ENCODE measurements at places on chromosomes 7 and 10. TPM values are rescaled to one million over a fixed set of nuclear protein-coding genes. Genes with fewer than 3 reads are reported as not detected.
A peak's percentile ranks its signal among the peaks of the same experiment; 100 is the strongest.

- DNase-seq, result no peak
- no peaks in the 10 kb centered on the region for H3K4me1 ChIP-seq
- H3K27ac ChIP-seq, result no peak overlapping the region
- no peak overlapping the region for H3K4me3 ChIP-seq
Measured at GRCh38 chr10:88311264-88311663, 271.9 kb downstream of the RNLS start.

- no peak for DNase-seq
- no peak overlapping the region for H3K27ac ChIP-seq
- no peak overlapping the region for H3K4me3 ChIP-seq
- no peaks in the 10 kb centered on the region for H3K4me1 ChIP-seq
- peaks cover 7% of the 10 kb centered on the region for H3K27me3 ChIP-seq
Measured at GRCh38 chr7:69537691-69538090, 60.6 kb upstream of the AUTS2 start.

GRCh38 chr10:100978121-100978900 lies 9.0 kb downstream of the MRPL43 start:
- peaks cover 71% of the 10 kb centered on the region for H3K36me3 ChIP-seq
- H3K4me3 ChIP-seq, result no peak overlapping the region
- H3K27me3 ChIP-seq, result no peaks in the 10 kb centered on the region
- no peak overlapping the region for H3K27ac ChIP-seq

- H3K27me3 ChIP-seq, result no peaks in the 10 kb centered on the region
- H3K4me1 ChIP-seq, result peaks cover 9% of the 10 kb centered on the region
- no peaks in the 10 kb centered on the region for H3K36me3 ChIP-seq
- peak; percentile 63 for DNase-seq
Measured at GRCh38 chr10:132511121-132512051, 26.2 kb upstream of the INPP5A start.

- H3K4me3 ChIP-seq, result no peak overlapping the region
- no peaks in the 10 kb centered on the region for H3K36me3 ChIP-seq
- no peak for DNase-seq
Measured at GRCh38 chr7:28954471-28954870, 3.7 kb downstream of the TRIL start.

GRCh38 chr10:128035557-128035973 lies 90.7 kb downstream of the MKI67 start:
- H3K4me1 ChIP-seq, result no peaks in the 10 kb centered on the region
- no peak overlapping the region for H3K4me3 ChIP-seq
- peak; percentile 64 for DNase-seq

DNA sequence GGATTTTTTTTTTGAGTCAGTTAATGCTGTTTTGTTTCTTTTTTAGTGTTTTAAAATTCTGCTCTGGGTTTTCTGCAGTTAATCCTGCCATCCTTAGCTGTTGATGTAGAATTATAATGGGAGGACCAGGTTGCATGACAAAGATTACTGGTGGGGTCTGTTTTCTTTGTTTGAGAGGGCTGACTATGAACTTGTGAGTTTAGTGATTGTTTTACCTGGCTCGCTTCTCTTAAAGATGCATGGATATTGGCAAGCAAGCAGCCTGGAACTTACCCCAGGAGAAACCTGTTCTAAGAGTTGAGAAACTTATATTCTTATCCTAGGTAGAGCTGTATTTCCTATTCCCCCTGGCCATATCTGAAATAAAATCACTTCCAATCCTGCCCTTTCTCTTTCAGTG lies 727.8 kb downstream of the GRM8 start:
- H3K36me3 ChIP-seq, result no peaks in the 10 kb centered on the region
- H3K4me3 ChIP-seq, result no peak overlapping the region
- H3K27ac ChIP-seq, result no peak overlapping the region
- no peaks in the 10 kb centered on the region for H3K27me3 ChIP-seq
- DNase-seq, result no peak

DNA sequence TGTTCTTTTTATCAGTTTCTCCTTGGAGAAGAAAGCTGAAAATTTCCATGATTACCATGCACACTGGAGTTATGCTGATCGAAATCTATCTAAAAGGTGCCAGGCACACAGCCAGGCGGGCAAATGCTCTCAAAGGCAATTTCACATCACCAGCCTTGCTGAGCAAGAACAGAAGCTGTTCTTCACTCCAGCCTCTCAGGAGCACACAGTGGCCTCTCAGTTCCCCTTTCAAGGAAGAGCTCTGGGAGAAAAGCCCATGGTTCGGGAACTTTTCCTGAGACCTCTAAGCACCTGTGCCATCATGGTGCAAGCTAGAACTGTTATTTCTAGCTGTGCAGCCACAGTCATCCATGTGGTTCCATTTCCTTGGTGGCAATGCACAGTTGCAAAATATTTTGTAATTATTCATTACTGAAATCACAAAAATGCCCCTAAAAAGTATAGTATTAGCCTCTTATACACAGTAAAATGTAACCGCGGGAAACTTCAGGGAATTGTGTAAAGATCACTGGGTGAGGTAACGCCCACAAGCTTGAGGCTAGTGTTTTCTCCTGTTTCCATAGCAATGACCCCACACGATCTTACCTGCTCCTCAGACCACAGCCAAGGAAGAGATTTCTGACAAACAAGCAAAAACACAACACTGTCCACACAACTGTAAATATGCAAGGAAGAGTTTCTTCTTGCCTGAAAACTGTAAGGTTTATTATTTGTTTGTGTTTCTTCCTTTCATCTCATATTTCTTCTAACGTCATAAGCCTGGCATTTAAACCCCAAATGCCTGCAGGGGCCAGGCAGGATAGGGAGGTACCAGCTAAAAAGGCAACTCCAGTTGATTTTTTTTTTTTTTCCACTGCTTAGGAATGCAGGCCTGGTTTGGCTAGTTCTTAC lies 121.2 kb downstream of the FAM107B start:
- H3K36me3 ChIP-seq, result no peaks in the 10 kb centered on the region
- peak overlapping the region; percentile 82 for H3K27ac ChIP-seq
- DNase-seq, result peak; percentile 80
- peaks cover 13% of the 10 kb centered on the region for H3K4me1 ChIP-seq

DNA sequence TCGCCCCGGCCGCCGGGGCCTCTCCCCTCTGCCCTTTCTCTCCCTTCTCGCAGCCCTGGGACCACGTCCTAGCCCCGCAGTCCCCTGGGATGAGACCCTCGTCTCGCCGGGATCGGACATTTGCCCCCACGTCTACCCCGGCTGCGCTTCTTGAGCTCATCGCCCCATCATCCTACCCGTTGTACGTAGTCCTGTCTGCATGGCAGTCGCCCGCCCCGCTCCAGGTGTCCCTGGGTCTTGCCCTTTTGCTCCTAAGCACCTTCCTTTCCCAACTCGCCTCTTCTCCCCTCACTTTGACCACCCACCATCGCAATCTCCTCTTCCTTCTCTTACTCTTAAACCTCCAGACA lies 582 bp downstream of the TPST1 start:
- no peak for DNase-seq
- H3K27ac ChIP-seq, result peak overlapping the region; percentile 88
- H3K4me3 ChIP-seq, result peak overlapping the region; percentile 89
- peaks cover 42% of the 10 kb centered on the region for H3K4me1 ChIP-seq
- H3K27me3 ChIP-seq, result no peaks in the 10 kb centered on the region

DNA sequence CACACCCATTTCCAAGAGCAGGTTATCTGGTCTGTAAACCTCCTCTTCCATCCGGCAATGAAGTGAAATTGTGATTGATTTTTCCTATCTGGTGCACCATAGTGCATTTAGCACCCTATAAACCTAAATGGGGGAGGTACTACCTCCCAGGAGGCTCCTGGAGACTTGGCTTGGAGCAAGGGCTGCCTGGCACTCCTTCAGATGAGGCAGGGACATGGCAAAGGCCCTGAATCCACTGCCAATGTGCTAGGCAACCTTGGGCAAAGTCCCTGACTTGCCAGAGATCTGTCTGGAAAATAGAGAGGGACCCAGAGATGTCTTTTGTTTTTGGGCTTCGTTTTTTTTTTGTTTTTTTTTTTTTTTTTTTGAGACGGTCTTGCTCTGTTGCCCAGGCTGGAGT lies 6.7 kb upstream of the GRID1 start:
- H3K27me3 ChIP-seq, result peaks cover 86% of the 10 kb centered on the region
- DNase-seq, result no peak
- H3K4me3 ChIP-seq, result no peak overlapping the region
- H3K36me3 ChIP-seq, result no peaks in the 10 kb centered on the region

- no peak overlapping the region for H3K4me3 ChIP-seq
- no peaks in the 10 kb centered on the region for H3K36me3 ChIP-seq
- no peaks in the 10 kb centered on the region for H3K4me1 ChIP-seq
Measured at GRCh38 chr10:6774406-6774805, 194.3 kb upstream of the PRKCQ start.

- peaks cover under 1% of the 10 kb centered on the region for H3K4me1 ChIP-seq
- DNase-seq, result peak; percentile 56
- H3K27ac ChIP-seq, result no peak overlapping the region
Measured at GRCh38 chr10:24202181-24202570, 6.8 kb upstream of the KIAA1217 start.

- DNase-seq, result no peak
- H3K27me3 ChIP-seq, result no peaks in the 10 kb centered on the region
- H3K27ac ChIP-seq, result no peak overlapping the region
Measured at GRCh38 chr10:21369697-21370096, 155.8 kb downstream of the SKIDA1 start.

DNA sequence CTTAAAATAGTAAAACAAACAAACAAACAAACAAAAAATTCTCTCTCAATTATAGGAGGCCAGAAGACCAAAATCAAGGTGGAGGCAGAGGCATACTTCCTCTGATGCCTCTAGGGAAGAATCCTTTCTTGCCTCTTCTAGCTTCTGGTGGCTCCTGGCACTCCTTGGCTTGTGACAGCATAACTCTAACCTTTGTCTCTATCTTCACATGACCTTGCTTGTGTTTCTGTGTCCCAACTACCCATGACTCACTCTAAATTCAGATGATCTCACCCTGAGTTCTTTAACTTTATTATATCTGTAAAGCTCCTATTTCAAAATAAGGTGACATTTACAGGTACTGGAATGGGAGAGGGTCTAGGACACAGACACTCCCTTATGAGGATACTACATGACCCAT lies 88.3 kb upstream of the ANTXRL start:
- no peaks in the 10 kb centered on the region for H3K4me1 ChIP-seq
- no peak overlapping the region for H3K27ac ChIP-seq
- H3K4me3 ChIP-seq, result no peak overlapping the region
- H3K27me3 ChIP-seq, result no peaks in the 10 kb centered on the region
- no peaks in the 10 kb centered on the region for H3K36me3 ChIP-seq

GRCh38 chr10:58275908-58276307 lies 6.9 kb downstream of the CISD1 start:
- DNase-seq, result no peak
- H3K27me3 ChIP-seq, result no peaks in the 10 kb centered on the region
- H3K4me1 ChIP-seq, result no peaks in the 10 kb centered on the region
- H3K27ac ChIP-seq, result peak overlapping the region; percentile 33
- H3K36me3 ChIP-seq, result peaks cover 12% of the 10 kb centered on the region
- H3K4me3 ChIP-seq, result no peak overlapping the region

- no peaks in the 10 kb centered on the region for H3K4me1 ChIP-seq
- no peak for DNase-seq
- no peak overlapping the region for H3K27ac ChIP-seq
- H3K36me3 ChIP-seq, result no peaks in the 10 kb centered on the region
- H3K4me3 ChIP-seq, result no peak overlapping the region
Measured at GRCh38 chr10:23315966-23316365, 28.6 kb downstream of the C10orf67 start.

- H3K27ac ChIP-seq, result no peak overlapping the region
- no peak for DNase-seq
- H3K4me1 ChIP-seq, result peaks cover 23% of the 10 kb centered on the region
- H3K4me3 ChIP-seq, result no peak overlapping the region
Measured at GRCh38 chr7:140624392-140625191, 16.0 kb downstream of the DENND2A start.

DNA sequence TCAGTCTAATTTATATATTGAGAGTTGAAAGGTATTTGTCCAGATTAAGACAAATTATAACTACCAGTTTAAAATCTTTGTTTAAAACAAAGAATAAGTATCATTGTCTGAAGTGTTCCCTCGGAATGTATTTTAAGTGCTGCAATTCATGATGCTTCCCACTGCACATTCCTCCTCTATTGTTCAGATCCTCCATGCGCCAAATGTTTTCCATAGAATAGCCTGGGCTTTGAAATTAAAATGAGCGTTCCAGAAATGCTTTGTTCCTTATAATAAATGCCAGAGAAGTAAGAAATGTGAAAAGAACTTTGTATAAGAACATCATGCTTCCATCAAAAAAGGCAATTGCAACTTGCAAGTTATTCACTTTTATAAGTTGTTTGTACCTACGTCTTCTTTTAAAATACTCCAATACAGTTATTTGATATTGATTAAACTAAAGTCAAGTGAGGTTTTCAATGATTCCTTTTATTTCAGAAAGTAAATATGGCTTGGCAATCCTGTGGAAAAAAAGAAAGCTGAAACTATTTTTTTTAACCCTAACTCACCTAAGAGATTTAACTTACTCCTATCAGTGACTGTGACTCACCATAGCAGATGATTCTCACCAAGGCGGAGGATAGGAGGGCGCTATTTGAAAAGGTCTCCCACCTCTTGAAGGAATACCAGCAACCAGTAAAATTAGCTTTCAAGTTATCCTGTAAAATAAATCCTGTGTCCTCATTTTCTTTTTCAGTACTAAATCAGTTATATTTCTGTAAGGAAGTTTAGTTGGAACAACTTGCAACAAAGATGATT lies 85.8 kb downstream of the CTNNA3 start:
- H3K27ac ChIP-seq, result no peak overlapping the region
- no peaks in the 10 kb centered on the region for H3K36me3 ChIP-seq
- H3K4me3 ChIP-seq, result no peak overlapping the region
- H3K27me3 ChIP-seq, result no peaks in the 10 kb centered on the region
- no peak for DNase-seq
- H3K4me1 ChIP-seq, result no peaks in the 10 kb centered on the region

DNA sequence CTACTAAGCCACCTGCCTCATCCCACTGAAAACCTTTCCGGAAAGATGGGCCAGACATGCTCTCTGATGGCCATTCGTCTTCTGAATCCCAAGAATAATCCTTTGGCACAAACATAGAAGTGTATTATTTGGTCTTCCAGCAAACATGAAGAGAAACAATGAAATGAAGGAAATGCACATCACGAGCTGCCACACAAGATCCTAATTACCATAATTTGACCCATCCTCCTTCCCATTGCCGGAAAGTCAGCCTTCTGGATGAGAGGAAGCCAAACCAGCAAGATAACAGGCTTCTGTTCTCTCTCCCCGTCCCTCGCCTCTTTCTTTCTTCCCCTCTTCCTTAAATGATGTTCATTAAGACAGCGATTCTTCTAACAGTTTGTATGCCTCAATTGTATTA lies 218.9 kb upstream of the KMT2E start:
- no peaks in the 10 kb centered on the region for H3K36me3 ChIP-seq
- no peaks in the 10 kb centered on the region for H3K4me1 ChIP-seq
- DNase-seq, result no peak
- H3K27ac ChIP-seq, result no peak overlapping the region
- no peaks in the 10 kb centered on the region for H3K27me3 ChIP-seq

GRCh38 chr7:134750083-134751062 lies 29.1 kb upstream of the CALD1 start:
- no peak overlapping the region for H3K4me3 ChIP-seq
- H3K27ac ChIP-seq, result no peak overlapping the region
- DNase-seq, result peak; percentile 43
- H3K36me3 ChIP-seq, result no peaks in the 10 kb centered on the region

GRCh38 chr7:132742189-132742612 lies 165.9 kb upstream of the PLXNA4 start:
- peak; percentile 74 for DNase-seq
- no peaks in the 10 kb centered on the region for H3K4me1 ChIP-seq
- no peaks in the 10 kb centered on the region for H3K36me3 ChIP-seq
- H3K27me3 ChIP-seq, result no peaks in the 10 kb centered on the region

Gene MBL2
- total RNA-seq, result not detected

Gene NPSR1
- total RNA-seq, result not detected

Gene GBX1
- not detected for total RNA-seq

Gene PNLIP
- total RNA-seq, result not detected

Data from stomach (tissue), 19 donors.